ENCODE measurements at places on chromosomes 5 and 9. TPM values are rescaled to one million over a fixed set of nuclear protein-coding genes. Genes with fewer than 3 reads are reported as not detected.

GRCh38 chr5:91282210-91282609, 100.9 kb downstream of the ARRDC3 start:
- peak overlapping the region; percentile 90 for H3K27ac ChIP-seq
- no peaks in the 10 kb centered on the region for H3K27me3 ChIP-seq
- H3K4me1 ChIP-seq, result no peaks in the 10 kb centered on the region
- no peak overlapping the region for H3K4me3 ChIP-seq
- H3K36me3 ChIP-seq, result no peaks in the 10 kb centered on the region

GRCh38 chr5:93941897-93942296, 200.5 kb upstream of the POU5F2 start:
- H3K4me3 ChIP-seq, result no peak overlapping the region
- no peaks in the 10 kb centered on the region for H3K4me1 ChIP-seq
- H3K27ac ChIP-seq, result no peak overlapping the region
- DNase-seq, result no peak

DNA sequence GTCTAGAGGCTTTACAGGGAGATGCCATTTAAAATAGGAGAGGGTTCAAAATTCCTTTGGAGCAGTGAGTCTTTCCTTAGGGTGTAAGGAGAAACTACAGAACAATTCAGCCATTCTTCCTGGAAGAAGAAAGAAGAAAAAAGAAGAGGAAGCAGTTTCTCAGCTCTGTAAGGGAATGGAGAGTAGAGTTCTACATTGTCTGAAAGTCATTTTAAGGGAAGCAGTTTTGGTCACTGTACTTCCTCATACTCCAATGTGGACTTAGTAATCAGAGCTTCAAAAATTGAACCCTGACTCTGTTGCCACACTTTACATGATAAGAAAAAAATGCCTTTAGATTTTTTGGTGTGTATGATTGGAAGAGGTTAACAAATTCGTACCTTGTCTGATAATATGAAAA, 122.4 kb downstream of the LRRC70 start:
- no peak overlapping the region for H3K27ac ChIP-seq
- no peak for DNase-seq
- no peaks in the 10 kb centered on the region for H3K36me3 ChIP-seq
- H3K4me3 ChIP-seq, result no peak overlapping the region
- H3K27me3 ChIP-seq, result no peaks in the 10 kb centered on the region

GRCh38 chr9:105282870-105283621, 38.6 kb downstream of the SLC44A1 start:
- DNase-seq, result no peak
- H3K27me3 ChIP-seq, result no peaks in the 10 kb centered on the region
- no peak overlapping the region for H3K4me3 ChIP-seq
- no peaks in the 10 kb centered on the region for H3K4me1 ChIP-seq
- no peaks in the 10 kb centered on the region for H3K36me3 ChIP-seq
- no peak overlapping the region for H3K27ac ChIP-seq

NTNG2 gene
- 1.9 TPM for total RNA-seq

- peak overlapping the region; percentile 49 for H3K27ac ChIP-seq
- H3K4me3 ChIP-seq, result no peak overlapping the region
- H3K4me1 ChIP-seq, result no peaks in the 10 kb centered on the region
- H3K36me3 ChIP-seq, result no peaks in the 10 kb centered on the region
- H3K27me3 ChIP-seq, result no peaks in the 10 kb centered on the region
- peak; percentile 74 for DNase-seq
Measured at GRCh38 chr5:172795318-172795977, 24.5 kb upstream of the DUSP1 start.

DNA sequence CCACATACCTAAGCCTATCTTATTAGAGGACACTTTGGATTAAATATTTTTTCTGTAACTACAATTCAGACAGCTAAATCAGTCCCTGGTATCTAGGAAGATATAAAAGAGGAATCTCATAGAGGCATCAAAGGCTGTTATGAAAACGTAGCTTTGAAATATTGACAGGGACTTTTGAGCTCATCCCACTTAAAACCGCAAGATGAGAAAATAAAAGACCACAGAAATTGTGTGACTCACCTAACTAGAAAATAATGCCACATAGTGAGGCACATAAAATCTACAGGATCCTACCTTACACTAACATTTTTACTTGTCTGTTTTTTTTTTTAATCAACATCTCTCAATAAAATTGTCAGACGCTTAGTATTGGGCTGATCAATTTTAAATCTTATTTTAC, 686.5 kb upstream of the COX7C start:
- no peaks in the 10 kb centered on the region for H3K36me3 ChIP-seq
- no peak for DNase-seq
- no peaks in the 10 kb centered on the region for H3K27me3 ChIP-seq
- H3K27ac ChIP-seq, result no peak overlapping the region

GFPT2 gene
- total RNA-seq, result 60.0 TPM

GRCh38 chr5:152532714-152533113, 127.6 kb upstream of the NMUR2 start:
- no peaks in the 10 kb centered on the region for H3K4me1 ChIP-seq
- H3K4me3 ChIP-seq, result no peak overlapping the region
- H3K27me3 ChIP-seq, result no peaks in the 10 kb centered on the region

DNA sequence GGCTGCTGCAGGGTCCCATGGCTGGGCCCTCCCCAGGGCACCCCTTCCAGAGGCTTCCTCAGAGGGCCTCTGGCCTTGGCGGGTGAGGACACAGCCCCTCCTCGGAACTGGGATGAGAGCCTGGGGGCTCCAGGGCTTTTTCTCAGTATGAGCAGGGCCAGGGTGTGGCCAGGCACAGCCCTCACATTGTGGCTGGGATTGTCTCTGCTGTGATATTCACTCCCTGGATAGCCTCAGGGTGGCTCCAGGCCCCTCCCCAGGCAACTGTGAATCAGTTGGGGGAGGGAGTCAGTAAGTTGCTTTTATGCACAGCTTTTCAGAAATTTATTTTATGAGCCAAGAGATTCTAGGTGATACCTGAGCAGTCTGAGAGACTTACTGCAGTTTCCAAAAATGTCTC, 135.7 kb downstream of the CACNA1B start:
- H3K4me1 ChIP-seq, result no peaks in the 10 kb centered on the region
- no peak overlapping the region for H3K4me3 ChIP-seq
- no peak overlapping the region for H3K27ac ChIP-seq
- no peak for DNase-seq
- H3K36me3 ChIP-seq, result no peaks in the 10 kb centered on the region
- no peaks in the 10 kb centered on the region for H3K27me3 ChIP-seq

- no peaks in the 10 kb centered on the region for H3K36me3 ChIP-seq
- H3K27me3 ChIP-seq, result no peaks in the 10 kb centered on the region
- no peak for DNase-seq
- peak overlapping the region; percentile 13 for H3K27ac ChIP-seq
- peaks cover 11% of the 10 kb centered on the region for H3K4me1 ChIP-seq
- H3K4me3 ChIP-seq, result no peak overlapping the region
Measured at GRCh38 chr9:6449645-6450044, 36.6 kb downstream of the UHRF2 start.

DNA sequence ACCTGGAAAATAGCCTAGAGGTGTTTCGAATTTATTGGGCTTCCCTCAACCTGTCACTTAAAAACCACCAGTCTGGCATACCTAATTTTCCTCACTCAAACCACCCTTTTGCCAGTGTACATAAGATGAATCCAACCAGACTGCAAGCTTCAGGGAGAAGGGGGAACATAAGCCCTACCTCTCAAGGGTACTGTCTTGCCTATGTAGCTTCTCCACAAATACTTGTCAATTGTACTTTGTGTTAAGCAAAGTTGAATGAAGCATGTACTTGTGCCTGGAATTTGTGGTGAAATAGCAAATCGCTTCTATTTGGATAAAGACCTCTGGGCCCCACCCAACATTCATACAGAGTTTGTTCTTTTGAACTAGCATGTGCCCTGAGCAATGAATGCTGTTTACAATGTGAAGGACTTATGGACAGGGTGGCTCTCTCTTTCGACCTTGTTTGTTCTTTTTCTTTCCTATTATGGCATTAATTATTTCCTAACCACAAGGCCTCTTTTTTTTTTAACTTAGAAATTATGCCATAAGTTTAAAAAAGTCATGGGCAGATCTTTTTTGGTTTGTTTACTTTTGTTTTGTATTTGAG, 580.2 kb downstream of the EBF1 start:
- H3K27ac ChIP-seq, result no peak overlapping the region
- H3K4me3 ChIP-seq, result no peak overlapping the region
- no peaks in the 10 kb centered on the region for H3K36me3 ChIP-seq
- H3K4me1 ChIP-seq, result no peaks in the 10 kb centered on the region
- DNase-seq, result no peak
